Neural crest cell (in vitro differentiated cells): ENCODE measurements at places on chromosomes 11 and 22. TPM values are rescaled to one million over a fixed set of nuclear protein-coding genes. Genes with fewer than 3 reads are reported as not detected.

DNA sequence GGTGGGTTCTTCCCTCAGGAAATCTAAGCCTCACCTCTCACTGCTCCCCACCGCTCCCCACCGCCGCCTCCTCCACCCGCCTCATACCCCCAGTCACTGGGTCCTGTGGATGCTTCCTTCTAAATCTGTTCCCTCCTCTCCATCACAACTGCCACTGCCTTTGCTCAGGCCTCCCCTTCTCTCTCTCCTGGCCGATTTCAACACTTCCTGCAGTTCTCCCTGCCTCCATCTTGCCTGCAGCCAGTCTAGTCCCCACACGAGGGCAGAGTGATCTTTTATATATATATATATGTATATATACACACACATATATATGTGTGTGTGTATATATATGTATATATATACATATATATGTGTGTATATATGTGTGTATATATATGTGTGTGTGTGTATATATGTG is 27.8 kb downstream of the CREB3L1 start:
- no peak for DNase-seq

DNA sequence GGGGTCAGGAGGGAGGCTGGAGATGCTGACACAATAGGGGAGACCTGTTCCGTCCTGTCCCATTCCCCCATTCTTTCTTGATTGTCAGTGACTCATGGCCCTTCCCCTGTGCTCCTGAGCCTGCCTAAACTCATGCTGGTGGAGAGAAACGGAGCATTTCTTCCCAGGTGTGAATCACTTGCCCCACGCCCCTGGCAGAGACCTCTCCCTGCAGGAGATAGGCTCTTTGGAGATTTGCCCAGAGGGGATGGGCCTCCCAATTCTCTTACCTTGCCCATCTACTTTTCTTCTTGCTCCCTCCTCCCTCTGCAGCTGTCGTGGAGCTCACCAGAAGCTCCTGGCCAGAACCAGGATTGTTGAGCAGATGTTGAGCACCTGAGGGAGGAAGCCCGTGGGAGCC is 121.9 kb upstream of the OR9Q1 start:
- DNase-seq, result no peak

DNA sequence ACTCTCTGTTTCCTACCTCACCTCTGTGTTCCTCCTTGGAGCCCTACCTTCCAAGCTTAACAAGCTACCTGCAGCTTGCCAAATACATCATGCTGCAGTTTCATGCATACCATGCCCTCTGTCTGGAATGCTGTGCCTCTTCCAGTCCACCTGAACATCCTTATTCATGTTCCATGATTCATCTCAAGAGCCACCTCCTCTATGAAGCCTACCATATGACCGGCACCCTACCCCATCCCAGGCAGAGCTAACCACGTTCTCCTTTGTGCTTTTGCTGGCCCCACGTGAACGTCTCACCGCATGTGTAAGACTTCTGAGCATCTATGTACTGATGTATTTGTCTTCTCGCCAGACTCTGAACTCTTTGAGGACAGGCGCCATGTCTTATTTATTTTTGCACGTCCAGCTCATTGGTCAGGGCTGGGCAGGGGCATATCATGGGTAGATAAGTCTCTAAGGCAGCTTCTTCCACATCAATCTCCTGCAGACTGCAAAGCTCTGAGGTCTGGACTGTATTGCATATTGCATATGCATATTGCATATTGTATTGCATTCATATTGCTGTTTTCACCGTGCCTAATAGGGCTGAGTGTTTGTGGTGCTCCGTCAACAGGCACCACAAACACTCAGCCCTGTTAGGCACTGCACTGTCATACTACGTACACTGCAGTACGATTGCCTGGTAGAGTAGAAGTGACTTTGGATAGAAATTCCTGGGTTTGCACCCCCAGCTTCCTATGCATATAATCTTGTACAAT is 31.0 kb downstream of the TST start:
- no peak for DNase-seq

The GAB4 gene
- not detected in 2 replicates for total RNA-seq

GRCh38 chr11:63910675-63911074 is 6.3 kb downstream of the RCOR2 start:
- DNase-seq, result no peak

DNA sequence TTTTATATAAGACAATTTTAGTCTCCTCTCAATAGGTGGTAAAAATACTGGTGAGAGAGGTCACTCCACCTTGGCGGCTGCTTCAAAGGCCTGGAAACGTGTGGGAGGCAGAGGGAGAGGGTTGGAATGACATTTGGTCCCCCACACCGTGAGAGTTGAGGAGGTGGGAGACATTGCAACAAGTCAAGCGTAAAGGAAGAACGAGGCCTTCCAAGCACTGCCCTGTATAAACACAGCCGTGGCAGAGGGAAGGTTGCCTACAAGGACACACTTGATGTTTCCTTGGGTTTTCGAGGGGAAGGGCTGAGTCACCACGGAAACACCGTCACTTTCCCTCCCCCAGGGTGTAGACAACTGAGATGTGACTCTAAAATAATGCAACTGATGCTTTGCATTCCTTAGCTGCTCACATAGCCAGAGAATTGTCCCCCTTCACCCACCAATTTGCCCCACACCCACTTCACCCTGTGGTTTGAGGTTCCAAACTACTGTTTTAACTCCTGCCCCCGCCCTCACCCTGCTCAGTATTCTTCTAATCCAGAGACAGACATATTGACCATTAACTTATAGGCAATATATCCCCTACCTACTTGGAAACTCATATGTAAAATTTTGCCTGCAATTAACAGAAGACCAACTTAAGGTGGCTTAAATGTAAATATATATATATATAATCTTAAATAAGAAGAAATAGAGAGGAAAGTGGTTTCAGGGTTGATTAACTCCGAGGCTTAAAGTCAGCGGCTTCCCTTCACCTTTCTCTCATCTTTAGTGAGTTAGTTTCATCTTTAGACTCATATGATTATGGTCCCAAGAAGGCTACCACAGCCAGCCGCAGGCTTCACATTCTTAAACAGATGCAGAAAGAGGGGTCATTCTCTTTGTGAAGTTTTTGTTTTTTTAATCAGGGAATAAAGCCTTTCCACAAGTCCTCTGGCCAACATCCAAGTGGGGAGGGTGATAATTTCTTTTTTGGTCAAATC is 54.1 kb upstream of the BDNF start:
- DNase-seq, result no peak

The FAM111B gene
- total RNA-seq, result 35.1 and 35.4 TPM in 2 replicates

- DNase-seq, result no peak
Measured at GRCh38 chr11:131723088-131723487, 352.7 kb downstream of the NTM start.

GRCh38 chr11:33775832-33776470 is 1.6 kb upstream of the FBXO3 start:
- DNase-seq, result no peak

- no peak for DNase-seq
Measured at GRCh38 chr11:121063728-121064127, 37.3 kb upstream of the TECTA start.

GRCh38 chr22:36332623-36333332 is 55.0 kb downstream of the MYH9 start:
- DNase-seq, result no peak

DNA sequence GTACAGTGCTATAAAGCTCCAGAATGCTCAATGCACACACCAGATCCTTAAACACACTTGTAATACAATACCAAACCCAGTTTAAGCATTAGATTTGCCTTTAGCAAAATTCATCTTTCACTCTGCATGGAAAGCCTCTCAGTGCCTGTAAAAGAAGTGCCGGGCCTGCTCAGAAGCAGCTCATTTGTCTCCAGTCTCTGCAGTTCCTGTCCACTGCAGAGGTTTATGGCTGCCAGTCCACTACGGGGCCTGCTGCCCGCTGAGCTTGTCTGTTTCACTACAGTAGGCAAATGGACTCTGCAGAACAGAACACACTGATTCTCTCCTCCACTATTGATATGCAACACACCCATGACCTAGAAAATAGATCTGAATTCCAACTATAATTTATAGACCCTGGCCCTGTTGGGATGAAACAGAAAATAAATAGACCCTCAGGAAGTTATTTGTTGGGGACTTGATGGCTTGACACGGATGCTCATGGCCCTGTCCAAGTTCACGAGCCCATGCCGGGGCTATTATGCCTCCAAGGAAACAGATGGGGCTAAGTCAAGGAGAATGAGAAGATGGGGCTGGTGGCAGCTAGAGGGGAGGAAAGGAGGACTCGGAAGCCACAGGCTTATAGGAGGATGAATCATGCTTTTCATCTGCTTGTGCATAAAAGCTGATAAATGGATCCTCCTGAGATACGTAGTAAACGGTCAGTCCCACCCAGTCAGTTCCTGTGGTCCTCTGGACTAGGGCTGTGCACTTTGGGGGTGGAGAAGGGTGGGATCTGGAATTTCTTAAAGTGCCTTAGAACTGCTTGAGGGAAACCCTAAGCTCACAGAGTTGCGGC is 416.8 kb upstream of the TENM4 start:
- no peak for DNase-seq

The TBX10 gene
- total RNA-seq, result not detected in 2 replicates

The GVQW3 gene
- 13.8 and 13.9 TPM in 2 replicates for total RNA-seq

DNA sequence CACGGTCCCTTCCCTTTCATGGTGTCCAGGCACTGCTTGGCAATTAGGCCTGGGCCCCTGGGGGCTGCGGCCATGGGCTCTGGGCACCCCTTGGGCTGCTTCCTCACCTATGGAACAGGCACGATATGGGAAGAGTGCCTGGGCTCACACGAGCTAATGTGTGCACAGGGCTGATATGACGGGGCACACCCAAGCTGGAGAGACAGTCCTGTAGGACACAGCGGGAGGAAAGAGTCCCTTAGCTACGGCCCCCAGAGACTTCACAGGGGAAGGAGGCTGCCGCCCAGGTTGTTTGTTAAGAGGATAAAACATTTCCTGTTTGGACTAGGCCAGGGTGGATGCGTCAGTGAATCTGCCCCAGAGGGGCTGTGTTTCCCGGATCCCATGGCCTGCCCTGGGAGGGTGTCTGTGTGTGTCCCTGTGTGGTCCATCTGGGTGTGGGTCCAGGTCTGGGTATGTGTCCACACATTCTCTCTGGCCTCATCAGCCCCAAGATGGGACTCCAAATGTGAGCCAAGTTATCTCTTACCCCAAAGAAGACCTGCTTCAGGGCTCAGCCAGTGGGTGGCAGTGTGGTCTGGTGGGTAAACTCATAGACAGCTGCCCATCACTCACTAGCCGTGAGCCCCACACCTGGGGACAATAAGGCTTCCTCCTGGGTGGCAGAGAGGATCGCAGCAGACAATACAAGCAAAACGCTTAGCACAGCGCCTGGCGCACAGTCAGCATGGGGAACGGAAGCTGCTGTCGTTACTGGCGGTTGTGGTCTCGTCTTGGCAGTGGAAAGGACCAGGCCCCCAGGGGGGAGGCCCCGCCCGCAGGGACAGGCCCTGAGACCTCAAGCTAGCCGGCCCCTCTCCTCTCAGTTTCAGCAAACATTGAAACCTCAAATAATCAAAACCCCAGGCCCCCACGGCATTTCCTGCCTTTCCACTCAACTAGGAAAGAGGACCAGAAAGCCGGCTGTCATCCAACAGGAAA is 3.2 kb upstream of the EMID1 start:
- no peak for DNase-seq

DNA sequence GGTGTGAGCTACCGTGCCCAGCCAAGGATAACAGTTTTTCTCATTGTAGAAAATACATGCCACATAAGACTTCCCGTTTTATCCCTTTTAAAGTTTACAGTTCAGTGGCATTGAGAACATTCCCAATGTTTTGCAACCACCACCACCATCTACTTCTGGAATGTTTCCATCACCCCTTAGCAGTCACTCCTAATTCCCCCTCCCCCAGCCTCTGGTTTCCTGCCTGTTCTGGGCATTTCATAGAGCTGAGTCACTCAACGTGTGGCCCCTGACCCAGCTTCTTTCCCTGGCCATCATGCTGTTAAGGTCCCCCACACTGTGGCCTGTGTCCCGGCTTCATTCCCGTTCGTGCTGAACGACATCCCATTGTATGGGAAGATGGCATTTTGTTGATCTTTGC is 30.7 kb downstream of the FGF4 start:
- DNase-seq, result no peak

- no peak for DNase-seq
Measured at GRCh38 chr22:18071968-18072310, 5.9 kb upstream of the PEX26 start.

GRCh38 chr22:49946612-49947295 is 13.8 kb upstream of the PIM3 start:
- DNase-seq, result no peak

DNA sequence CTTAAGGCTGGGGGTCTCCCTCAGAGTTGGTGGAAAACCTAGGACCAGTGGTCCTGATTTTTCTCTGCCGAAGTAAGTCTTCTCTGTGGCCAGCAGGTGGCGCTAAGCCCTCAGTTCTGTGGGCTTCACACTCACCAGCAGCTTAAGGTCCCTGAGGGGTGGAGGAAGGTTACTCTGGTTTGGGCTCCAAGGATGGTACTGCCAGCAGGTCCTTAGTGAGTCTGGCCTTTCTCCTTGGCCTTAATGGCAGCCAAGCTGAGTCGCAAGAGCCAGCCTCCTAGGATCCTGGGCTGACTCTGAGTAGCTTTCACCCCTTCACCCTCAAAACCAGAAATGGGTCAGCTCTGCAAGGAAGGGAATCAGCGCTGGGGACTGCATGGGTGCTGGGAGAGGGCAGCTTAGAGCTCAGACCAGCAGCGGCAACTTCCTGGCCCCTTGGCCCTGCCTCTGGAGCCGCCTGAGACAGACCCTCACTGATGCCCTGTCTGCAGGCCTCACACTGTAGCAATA is 4.4 kb downstream of the KCNJ11 start:
- peak; percentile 86 for DNase-seq

- no peak for DNase-seq
Measured at GRCh38 chr11:86726118-86726753, 53.8 kb upstream of the ME3 start.

DNA sequence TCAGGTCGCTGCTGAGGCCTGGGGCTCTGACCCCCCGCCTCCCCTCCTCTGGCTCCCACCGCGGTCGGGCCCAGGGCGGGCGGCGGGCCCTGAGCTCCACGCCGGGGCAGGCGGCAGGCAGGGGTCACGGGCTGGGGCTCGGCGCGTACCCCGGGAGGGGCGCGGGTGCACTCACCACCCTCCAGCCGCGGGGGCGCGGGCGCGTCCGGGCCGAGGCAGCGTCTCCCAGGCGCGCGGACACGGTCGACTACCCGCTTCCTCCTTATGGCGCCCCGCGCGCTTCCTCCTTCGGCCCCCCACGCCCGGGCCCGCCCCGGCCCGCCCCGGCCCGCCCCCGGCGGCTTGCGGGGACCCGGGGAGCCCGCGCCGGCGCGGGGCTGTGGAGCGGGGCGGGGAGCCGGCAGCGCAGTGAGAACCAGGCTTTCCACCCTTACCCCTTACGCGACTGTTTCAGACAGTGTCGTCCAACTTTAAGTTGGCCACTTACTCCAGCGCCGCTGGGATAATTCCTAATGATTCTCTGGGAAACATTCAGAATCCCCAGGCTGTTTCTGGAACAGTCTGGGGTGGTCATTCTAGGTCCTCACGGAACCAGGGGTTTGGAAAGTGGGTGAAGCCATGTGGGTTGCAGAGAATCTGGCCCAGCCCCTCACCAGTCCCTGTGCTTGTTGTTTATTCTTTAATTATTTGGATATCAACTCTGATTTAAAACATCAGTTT is at the start of gene BID:
Gene BID (minus strand): TSS at position 264 of the 720 bp plus-strand sequence. CDS start 24,353 bp downstream, outside the sequence.
- peak; percentile 24 for DNase-seq

GRCh38 chr11:74932797-74933196 is 16.1 kb downstream of the XRRA1 start:
- no peak for DNase-seq

GRCh38 chr11:61827571-61828378 is at the start of gene FADS2:
TSS of gene FADS2 (plus strand) at chr11:61828300. CDS start at chr11:61828391, 91 bp downstream.
- DNase-seq, result peak; percentile 96
